ENCODE measurements at places on chromosomes 5 and 9. TPM values are rescaled to one million over a fixed set of nuclear protein-coding genes. Genes with fewer than 3 reads are reported as not detected.

GRCh38 chr9:123169926-123170325, 98.5 kb downstream of the STRBP start:
- no peak for DNase-seq

DNA sequence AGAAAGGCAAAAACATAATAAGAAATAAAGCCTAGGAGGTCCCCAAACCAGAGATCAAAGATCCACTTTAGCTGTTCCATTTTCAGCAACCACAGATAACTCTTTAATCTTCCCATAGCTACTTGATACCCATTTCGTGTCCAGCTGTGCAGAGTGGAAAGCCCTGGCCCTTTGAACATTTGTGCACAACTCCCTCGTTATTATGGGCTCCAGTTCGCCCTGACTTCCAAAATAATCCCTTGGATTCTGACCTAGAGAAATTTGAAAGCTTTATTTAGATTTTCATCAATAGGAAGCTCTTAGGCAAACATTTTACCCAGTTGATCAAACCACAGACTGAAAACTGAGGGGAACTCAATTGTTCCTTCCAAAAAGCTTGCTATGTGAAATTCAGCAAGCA, 4.8 kb downstream of the MYOT start:
- no peak for DNase-seq

DNA sequence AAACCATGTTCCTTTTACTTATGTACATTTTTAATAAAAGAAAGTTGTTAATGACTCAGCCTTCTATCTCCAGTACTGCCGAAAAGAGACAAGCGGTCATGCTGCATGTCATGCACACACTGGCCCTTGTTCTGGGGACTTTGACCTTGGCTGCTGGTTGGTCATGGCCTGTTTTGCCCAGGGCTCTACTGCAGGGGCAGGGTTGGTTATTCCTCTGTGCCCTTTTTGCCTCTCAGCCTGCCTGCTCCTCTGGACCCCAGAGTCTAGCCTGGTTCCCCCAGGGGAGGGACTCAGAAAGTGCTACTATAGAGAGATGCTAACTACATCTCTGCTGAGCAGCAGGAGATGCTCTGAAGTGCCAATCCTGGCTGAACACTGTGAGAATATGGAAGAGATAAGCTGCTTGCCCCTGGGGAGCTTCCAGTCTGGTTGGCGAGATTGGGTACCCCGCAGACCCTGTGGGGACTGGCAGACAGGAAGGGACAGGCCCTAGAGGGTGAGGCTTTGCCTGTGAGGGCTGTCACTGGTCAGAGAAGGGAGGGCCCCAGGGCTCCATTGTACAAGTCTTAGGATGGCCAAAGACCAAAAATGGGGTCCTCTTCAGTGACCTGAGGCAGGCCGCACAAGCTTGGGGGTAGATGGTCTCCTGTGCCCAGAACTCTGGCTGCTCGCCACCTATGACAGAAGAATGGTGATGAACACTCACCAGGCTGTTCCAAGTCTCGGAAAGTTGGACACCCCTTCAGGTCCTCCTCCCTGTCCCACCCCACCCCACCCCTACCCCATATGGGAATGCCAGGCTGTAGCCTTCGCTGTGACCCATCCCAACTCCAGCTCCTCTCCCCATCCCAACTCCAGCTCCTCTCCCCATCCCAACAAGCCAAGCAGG, 14.3 kb downstream of the IRF1 start:
- no peak for DNase-seq

DNA sequence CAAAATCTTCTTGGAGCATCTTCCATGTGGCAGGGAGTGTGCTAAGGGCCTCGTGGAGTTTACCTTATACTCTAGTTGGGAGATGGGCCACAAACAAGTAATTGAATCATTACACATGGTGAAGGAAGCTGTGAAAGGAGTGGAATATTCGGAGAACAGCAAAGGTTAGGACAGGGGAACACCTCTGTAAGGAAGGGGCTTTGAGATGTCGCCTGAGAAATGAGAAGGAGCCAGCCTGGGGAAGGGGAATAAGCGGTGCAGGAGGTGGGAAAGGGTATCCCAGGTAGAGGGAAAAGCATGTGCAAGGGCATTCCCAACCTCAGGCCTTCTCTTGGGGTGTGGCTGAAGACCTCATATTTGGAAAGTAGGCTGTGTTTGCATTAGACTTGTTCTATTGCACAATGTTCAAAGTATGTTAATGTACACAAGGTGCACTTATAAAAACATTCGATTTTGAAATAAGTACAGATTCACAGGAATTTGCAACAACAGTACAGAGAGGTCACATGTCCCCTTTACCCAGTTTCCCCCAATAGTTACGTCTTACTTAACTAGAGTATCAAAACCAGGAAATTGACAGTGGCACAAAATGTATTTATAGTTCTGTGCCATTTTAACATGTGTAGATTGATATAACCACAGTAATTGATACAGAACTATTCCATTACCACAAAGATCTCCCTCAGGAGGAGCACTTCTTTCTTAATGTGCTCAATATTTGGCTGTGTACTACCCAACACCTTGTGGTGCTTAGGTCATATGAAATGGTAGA, 2.4 kb upstream of the STOM start:
- DNase-seq: no peak

Gene IFNK
- not detected for polyA plus RNA-seq

GRCh38 chr5:76657091-76657490, 33.9 kb upstream of the F2RL2 start:
- DNase-seq: no peak

- no peak for DNase-seq
These were observed 88.9 kb downstream of the ANKRD55 start for GRCh38 chr5:56144211-56144610.

DNA sequence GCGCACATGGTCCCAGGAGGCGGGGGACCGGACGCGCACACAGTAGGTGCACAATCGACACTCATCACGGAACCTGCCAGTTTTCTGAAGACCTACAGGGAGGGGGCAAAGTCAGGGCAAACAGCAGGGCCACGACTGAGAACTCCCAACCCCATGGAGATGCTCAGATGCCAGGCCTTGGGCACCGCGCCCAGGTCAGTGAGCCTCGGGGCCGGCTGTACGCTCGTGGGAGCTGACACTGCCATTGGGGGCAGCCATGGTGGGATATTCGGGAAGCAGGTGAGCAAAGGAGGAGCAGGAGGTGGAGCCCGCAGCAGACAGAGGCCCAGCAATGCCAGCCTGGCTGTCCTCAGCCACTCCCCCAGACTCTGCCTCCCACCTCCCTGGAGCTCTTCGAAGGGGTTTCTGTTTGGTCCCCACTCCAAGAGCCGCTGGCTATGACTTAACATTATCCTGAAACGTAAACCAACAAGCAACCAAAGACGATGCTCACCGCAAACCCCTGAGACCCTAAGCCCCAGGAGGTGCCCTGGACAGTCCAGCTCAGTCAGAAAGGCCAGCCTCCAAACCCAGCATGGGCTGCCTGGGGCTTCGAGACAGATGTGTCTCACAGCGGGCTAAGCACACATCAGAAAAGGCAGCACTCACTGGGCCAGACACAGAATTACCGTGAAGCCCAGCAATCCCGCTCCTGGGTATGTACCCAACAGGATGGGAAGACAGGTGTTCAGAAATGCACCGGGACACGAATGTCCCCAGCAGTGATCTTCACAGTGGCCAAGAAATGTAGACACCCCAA, 78.4 kb downstream of the VAV2 start:
- no peak for DNase-seq

- DNase-seq: no peak
These were observed 2.5 kb downstream of the ABCA2 start for GRCh38 chr9:137025517-137025966.

DNA sequence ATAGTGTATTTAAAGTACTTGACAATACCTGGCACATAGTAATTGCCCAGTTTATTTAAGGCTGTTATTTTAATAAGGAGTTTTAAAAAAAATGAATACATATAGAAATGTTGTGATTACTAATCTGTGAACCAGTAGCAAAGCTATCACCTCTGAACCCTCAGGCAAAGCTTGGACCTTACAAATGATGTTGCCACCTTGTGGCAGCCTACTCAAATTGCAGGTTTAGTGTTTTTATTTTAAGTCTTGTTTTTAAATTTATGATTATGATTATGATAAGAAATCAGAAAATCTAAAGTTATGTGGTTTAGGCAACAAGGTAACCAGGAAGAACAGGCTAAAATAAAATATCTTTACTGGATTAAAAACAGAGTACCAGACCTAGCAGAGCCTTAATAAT, 35.8 kb downstream of the PPARGC1B start:
- no peak for DNase-seq

- no peak for DNase-seq
These were observed 179.7 kb upstream of the FBXL17 start for GRCh38 chr5:108561416-108562204.

Gene NKD2
- 16.5 TPM for polyA plus RNA-seq

Gene ADGRV1
- 14.8 TPM for polyA plus RNA-seq

DNA sequence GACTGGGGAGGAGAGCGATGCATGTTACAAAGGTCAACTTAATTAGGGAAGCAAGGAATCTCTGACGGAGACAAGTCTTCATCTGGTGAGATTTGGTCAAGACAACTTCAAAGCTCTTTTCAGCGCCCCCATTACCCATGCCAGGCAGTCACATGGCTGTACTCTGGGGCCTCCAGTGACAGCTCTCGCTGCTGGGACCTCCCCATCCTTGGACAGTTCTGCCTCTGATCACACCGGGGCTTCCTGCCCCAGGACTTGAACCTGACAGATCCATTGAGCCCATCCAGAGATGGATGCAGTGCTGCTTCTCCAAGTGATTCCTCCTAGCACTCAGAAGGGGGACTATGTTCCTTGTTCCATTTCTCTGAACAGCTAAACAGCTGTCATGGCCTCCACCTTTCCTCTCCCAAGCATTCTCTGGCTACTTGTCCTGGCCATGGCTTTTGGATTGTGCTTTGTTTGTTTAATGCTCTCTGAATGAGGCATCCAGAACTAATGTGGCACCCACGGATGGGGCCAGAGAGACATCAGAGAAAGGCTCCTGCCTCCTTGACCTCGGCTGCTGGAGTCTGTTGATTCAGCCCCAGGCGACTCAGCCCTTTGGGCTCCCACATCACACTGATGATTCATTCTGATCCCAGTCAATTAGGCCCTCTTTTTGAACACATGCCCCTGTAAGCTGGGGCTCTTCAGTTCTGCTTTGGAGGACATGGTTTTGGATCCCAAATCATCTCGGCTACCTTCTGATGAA, 122.1 kb upstream of the ADAMTS16 start:
- no peak for DNase-seq

DNA sequence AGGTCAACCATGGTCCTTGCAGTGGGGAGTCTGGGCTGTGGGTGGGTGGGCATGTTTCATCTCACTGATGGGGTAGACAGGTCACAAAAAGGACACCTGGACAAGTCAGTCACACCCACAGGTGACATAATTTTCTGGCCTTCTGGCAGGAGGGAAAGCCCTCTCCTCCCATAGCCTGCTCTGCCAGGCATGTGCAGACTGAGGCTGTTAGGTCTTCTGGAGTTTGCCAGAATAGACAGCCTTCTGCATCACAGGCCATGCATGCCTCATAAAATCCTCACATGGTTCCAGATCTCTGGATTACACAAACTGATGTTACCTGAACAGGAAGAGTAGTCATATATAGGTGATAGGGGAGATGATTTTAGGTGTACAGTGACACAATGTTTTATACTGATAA, 49.1 kb downstream of the ARHGAP26 start:
- no peak for DNase-seq

Gene GABRA1
- polyA plus RNA-seq: not detected

- DNase-seq: no peak
These were observed 240.7 kb upstream of the CLINT1 start for GRCh38 chr5:158099571-158100105.

Gene PAPPA
- 4.2 TPM for polyA plus RNA-seq

Gene KCNV2
- not detected for polyA plus RNA-seq

Gene ENHO
- 1.8 TPM for polyA plus RNA-seq

DNA sequence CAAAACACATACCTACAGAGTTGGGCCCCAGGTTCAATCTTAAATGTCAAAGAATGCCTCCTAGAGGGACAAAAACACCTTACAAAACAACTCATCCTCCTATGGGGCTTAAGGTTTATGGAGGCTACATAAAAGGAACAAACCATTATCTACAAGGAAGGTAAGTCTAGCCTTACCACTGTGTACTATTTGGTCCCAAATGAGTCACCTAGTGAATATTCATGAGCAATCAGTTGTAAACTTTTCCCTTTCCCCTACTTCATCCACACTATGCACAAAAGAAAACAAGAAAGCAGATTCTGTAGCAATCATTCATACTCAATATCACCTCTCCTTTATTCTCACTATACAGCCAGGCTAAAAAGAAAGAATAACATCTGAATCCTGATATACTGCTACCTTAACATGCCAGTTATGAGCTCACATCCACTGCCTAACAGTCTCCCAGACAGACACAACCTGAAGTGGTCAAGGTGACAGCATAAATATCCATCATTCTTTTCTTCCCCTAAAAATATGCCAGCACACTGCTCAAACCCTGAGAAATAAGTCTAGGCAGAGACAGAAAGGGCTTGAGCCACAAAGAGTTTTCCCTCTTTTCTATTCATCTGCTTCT, 6.2 kb downstream of the OXCT1 start:
- DNase-seq: no peak

Gene IL5
- not detected for polyA plus RNA-seq

Gene NEURL1B
- polyA plus RNA-seq: 12.4 TPM

GRCh38 chr9:20538956-20539355, 83.3 kb downstream of the MLLT3 start:
- no peak for DNase-seq

- no peak for DNase-seq
These were observed 13.0 kb downstream of the GLRX start for GRCh38 chr5:95809414-95809960.

DNA sequence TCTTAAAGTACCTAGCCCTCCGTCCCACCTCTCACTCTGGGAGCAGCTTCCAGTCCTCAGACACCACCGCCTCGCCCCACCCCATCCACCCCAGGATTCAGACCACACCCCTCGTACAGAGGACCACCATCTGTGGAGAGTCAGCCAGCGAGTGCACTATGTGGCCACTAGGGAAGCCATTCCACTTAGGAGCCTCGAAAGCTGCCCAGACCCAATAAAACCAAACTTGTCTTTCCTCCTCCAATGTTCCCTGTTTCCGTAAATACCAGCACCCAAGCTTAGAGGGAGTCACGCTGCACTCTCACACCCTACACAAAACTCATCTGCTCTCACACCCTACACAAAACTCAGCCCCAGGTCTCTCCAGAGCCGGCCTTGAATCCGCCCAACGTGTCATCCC, 1.9 kb downstream of the GCNT4 start:
- DNase-seq: no peak

GRCh38 chr5:75491621-75492020, 19.8 kb downstream of the CERT1 start:
- no peak for DNase-seq

- no peak for DNase-seq
These were observed 50.7 kb upstream of the KCNMB1 start for GRCh38 chr5:170439944-170440269.

- no peak for DNase-seq
These were observed 102.2 kb upstream of the GNA14 start for GRCh38 chr9:77750284-77750683.

Gene OSMR
- polyA plus RNA-seq: 10.7 TPM

DNA sequence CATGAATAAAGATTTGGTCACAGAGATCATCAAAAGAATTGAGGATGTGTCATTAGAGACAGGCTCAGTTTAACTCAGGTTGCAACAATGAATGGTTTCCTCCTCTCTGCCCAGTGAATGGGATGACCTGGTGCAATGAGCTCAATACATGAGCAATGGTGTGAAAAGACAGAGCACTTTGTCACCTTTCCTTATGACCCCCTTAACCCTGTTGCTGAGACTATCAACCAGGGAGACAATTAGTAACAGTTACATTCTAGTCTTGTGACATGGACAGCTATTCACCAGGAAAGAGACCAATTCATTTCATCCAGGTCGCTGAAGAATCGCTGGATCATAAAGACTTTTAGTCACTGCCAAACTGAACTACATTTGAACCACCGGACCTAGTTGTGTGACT, 19.9 kb upstream of the CDH6 start:
- DNase-seq: no peak

Gene CCDC187
- polyA plus RNA-seq: 1.3 TPM

- no peak for DNase-seq
These were observed 50.7 kb downstream of the ARRDC3 start for GRCh38 chr5:91332267-91333045.
